CD8-positive, alpha-beta T cell (primary cell): ENCODE measurements at places on chromosomes 12 and 14.

- no peak for DNase-seq
Measured at GRCh38 chr12:80321653-80322052, 122.4 kb upstream of the PTPRQ start.

DNA sequence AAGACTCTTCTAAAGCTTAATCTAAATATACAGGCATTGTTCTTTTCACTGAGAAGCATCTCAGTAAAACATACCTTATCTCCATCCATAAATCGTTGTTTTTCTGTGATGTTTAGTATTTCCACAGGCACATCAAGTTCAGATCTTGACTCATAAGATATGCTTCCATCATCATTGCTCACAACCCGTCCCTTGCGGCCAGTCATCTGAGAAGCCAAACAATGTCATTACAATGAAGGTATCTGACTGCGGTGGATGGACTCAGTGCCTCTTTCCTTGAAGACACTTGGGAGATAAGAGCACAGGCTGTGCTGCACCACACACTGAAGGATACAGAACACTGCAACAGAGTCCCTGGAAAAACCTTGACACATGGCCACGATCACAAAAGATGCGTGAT, 44.8 kb downstream of the SBNO1 start:
- DNase-seq, result no peak

GRCh38 chr12:109170324-109170723, 53.9 kb downstream of the ACACB start:
- DNase-seq, result no peak

DNA sequence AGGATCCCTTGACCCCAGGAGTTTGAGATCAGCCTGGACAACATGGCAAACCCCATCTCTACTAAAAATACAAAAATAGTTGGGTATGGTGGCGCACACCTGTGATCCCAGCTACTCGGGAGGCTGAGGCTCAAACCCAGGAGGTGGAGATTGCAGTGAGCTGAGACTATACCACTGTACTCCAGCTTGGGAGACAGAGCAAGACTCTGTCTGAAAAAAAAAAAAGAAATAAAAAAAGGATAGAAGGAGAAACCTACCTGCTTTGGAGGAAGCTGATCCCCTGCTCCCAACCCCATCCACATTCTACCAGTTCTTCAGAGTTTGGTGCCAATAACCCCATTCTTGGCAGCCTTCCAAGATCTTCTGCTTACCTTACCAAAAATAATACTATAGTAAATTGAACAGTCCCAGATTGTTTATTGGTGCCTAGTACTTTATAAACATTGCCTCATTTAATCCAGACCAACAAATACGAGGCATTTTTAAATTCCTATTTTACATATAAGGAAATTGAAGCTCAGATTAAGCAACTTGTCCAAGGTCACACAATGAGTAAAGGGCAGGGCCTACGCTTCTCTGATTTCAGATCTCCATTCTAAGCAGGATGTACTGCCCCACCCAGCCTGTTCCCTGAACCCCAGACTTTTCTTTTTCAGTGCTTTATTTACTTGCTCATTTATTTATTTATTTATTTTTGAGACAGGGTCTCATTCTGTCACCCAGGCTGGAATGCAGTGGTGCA, 33.2 kb upstream of the FAM222A start:
- DNase-seq, result no peak

GRCh38 chr12:127214186-127214585, 1052.8 kb upstream of the TMEM132C start:
- no peak for DNase-seq

DNA sequence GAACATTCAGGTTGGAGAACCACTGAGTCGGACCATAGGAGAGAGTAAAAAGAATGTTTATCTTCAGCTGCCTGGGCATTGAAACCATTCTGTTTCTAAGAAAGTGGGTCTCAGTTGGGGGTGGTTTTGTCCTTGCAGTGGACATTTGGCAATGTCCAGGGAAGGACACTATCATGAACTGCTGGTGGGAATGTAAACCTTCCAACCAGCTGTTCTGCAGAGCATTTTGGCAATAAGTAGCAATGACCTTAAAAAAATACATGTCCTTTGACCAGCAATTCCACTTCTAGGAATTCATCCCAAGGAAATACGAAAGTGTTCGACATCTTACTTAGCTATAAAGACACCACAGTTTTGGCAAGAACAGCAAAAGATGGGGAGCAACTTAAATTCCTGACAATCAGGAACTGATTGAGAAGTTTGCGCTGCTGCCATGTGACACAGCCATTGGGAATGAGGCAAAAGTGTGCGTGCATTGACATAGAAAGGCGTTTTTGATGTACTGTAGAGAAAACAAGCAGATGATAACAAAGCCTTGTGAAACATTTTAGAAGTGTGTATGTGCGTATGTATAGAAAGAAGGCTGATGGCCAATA, 82.9 kb upstream of the MAP1LC3B2 start:
- DNase-seq, result no peak

- DNase-seq, result no peak
Measured at GRCh38 chr12:6360080-6360571, 15.2 kb downstream of the SCNN1A start.

GRCh38 chr12:55416961-55417360, 9.1 kb upstream of the OR6C76 start:
- no peak for DNase-seq

DNA sequence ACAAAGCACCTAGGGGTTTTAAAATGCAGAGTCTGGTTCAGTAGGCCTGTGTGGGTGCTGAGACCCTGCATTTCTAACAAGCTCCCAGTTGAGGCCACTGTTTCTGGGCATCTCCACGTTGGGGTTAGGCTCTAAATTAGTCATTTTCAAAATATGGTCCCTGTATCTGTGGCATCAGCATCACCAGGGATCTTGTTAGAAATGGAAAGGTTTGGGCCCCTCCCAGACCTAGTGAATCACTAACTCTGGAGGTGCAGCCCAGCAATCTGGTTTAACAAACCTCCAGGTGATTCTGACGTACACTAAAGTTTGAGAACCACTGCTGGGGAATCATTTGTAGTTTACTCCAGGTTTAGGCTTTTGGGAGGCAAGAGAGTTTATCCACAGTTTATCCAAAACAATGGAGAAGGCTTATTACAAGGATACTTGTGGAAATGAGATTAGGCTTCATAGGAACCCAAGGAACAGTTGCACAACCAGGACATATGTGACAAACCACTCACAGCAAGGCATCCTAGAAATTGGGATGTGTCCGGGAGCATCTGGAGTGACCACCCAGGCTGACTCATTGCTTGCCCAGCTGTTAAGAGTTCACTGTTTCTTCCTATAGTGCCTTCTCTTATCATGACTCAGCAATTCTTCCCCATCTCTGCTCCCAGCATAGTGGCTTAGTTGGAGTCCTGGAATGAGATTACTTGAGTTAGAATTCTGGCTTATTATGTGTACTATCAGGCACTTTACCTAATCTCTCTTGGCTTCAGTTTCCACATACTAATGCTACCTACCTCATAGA, 71.6 kb upstream of the STXBP6 start:
- DNase-seq, result no peak

DNA sequence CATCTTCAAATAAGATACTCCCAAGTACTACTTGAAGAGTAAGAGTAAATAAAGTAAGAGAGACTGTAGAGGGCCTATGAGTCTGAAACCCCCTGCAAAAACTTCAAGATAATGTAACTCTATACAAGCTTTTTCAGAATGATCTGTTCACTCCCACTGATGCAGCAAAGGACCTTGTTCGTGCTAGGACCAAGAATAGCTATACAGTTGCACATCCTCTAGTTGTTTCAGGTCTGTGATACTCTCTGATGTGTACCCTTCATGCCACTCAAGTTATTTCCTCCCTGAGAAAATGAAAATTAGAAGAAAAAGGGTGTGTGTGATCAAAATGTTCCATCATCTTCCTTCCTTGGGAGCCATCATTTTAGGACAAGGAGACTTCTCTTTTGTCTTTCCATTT, 204.4 kb downstream of the ALX1 start:
- DNase-seq, result no peak

GRCh38 chr12:96711364-96711763, 195.7 kb upstream of the NEDD1 start:
- no peak for DNase-seq

DNA sequence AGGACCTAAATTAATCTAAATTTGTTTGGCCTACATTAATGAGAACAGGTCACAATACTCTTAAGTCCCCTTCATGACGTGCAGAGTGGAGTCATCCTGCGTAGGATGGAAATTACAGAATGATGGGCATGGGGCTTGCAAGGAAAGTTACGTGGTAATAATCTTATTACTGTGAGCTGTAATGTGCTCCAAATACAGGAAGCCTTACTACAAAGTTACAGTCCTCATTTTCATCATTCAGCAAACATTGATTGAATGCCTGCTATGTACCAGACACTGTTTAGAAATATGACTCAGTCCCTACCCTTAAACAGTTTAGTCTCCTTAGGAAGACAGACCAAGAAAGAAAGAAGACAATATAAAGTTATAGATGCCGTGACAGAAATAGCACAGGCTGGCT, 9.4 kb downstream of the HIGD1C start:
- no peak for DNase-seq

- no peak for DNase-seq
Measured at GRCh38 chr12:6165395-6165794, 34.8 kb upstream of the CD9 start.

DNA sequence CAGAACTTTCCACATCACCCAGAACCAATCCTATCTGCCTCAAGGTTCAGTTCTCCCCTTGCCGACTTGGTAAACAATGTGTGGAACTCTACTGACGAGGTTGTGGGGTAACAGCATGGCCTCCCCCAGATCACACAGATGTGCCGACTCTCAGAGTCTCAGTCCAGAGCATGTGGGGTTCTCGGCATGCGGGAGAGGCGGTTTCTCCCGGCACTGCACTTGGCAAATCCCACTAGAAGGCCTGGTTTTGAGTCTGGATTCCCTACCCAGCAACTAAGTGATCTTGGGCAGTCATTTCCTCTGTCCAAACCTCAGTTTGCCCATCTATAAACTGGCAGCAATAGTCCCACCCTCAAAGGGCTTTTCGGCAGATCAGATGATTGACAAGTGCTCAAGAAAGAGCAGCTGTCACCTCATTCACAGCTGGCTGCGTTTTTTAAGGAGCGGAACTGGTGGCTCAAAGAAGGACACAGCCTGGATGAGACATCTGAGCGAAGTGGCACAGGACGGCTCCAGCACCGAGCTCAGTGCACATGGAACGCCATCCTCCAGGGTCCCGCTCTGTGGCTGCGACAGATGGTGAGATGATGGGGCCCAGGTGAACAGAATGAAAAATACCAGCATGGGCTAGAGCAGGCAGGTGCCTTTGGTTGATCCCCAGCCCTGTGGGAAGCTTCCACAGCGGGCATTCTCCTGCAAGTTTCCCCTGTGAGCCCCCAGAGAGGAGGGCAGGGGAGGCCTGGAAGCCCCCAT, 7.3 kb downstream of the TESC start:
- DNase-seq, result no peak

DNA sequence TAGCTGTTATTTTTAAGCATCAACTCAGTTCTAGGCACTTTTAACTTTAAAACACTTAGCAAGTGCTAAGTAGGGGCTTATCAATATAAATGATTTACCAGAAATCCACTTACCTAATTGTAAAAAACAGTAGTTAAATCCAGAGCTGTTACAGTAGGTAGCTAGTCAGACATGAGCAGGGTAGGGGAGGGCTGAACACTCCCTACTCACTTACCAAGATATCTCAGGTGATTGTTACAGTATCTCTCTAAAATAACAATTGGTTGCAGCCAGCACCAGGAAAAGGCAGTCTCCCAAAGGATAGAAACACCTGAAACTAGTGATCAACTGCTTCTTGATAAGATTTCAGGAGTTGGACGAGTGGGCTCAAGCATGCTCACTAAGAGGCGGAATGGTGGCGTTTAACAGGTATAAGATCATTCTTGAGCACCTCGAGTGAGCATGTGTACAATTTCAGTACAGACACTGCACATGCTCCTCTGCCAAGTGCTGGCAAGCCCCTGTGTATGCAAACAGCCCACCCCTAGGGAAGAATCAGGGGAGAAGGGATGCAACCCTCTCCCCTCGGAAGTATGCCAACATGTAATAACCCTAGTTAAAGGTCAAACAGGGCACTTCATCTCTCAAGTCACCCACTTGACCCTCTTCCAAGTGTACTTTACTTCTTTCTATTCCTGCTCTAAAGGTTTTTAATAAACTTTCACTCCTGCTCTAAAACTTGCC, 1113.6 kb upstream of the SEL1L start:
- no peak for DNase-seq

GRCh38 chr12:106181401-106182114, 42.8 kb upstream of the NUAK1 start:
- no peak for DNase-seq

GRCh38 chr14:90781876-90782275, 34.4 kb downstream of the TTC7B start:
- DNase-seq, result no peak

DNA sequence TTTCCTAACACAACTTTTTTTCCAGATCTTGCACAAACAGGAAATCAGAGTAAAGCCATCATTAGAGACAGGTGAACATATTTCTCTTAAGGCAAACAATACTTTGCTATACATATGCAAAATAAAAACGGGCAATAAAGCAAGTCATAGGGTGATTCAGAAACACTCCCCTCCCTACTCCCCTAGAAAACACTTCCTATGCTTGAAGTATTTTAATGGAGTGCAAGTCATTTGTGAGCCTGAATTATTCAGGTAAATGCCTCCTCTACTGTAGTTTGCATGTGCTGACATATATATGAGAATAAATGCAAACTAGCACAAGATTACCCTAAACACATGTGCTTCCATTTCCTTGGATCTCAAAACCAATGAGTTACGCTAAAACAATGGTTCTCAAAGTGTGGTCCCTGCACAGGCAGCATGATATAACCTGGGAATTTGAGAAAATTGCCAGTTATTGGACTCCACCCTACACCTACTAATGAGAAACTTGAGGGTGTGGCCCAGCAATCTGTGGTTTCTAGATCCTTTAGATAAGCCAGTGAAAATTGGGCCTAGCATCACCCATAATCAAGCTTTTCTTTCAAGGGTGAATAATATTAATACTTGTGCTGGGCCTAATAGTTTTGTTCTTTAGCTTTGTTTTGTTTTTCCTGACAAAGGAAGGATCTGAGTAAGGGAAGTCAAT, 159.7 kb upstream of the BMP4 start:
- DNase-seq, result no peak

- DNase-seq, result no peak
Measured at GRCh38 chr14:67863223-67863622, 43.6 kb downstream of the RAD51B start.

DNA sequence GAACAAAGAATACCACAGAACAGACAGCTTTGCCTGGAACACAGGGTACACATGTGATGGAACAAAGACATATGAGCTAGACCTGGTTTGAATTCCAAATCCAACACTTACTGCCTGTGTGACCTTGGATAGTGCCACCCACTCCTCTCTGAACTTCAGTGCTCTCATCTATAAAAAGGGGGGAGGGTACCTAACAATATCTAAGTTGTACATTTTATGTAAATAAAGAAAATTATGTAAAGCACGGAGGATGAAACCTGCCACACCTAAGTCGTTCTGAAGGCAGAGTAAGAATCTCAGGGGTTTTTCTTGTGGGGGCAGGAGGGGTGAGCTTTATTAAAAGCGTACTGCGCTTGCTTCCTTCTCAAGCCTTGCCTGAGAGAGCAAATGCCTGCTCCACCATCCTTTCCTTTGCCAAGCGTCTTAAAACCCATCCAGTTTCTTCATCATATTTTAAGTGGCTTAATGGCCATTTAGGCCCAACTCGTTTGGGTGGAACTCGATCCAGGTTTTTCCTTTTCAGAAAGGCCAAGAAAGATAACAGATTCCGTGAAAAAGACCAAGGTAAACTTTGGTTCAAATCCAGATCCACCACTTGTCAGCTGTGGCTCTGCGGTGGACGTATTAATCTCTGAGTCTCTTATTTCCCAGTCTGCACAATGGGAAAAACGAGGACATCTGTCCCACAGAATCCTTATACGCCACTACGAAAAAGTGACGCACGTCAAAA, 946 bp downstream of the DDX24 start:
- no peak for DNase-seq
